GM04503 (cell line): ENCODE measurements at places on chromosomes 11 and 22.

GRCh38 chr11:16157327-16157726 is 199.0 kb downstream of the SOX6 start:
- no peak for DNase-seq

DNA sequence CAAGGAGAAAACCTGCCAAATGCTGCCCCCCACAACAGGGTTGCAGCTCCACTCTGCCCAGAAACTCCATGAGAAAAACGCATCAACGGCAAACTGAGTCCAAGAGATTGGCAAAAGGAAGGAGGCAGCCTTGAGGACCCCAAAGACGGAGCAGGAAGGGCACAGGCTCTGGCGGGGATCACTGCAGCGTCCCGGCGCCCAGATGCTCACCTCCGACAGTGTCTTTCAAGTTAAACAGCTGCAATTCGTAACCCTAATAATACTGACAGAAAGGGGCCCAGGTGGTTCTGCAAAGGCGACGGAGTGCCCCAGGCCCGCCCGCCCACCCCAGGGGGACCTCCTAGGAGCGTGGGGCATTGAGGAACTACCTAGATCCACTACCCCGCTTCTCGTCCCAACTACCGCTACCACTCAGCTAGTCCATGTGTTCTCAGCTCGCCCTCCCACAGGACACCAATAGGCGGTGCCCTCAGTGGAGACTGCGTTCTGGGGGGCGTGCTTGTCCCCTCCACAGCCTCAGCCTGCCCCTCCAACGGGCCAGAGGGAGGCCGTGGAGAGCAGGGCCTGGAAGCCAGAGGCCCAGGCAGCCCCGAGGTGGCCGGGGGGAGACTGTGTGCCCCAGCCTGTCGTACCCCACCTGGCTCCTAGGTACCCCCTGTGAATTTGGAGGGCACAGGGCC is 127.4 kb downstream of the PHF21B start:
- no peak for DNase-seq

GRCh38 chr11:57196596-57196995 is 14.8 kb downstream of the LRRC55 start:
- DNase-seq, result no peak

DNA sequence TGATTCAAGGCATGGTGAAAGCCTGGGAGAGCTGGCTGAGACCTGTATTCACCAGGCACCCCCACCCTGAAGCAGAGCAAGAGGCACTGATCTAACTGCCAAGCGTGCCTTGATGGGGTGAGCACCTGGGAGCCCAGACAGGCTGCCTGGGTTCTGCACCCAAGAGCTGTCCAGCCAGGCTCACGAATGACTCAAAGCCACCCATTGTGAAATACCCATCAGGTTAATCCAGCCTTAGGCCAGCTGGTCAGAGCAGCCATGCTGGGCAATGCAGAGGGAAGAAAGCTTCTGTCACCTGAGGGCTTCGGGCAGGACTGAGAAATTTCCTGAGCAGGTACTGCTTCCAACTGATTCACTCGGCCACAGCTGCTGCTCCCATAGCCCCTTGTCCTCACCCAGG is 22.1 kb downstream of the THOC5 start:
- no peak for DNase-seq

DNA sequence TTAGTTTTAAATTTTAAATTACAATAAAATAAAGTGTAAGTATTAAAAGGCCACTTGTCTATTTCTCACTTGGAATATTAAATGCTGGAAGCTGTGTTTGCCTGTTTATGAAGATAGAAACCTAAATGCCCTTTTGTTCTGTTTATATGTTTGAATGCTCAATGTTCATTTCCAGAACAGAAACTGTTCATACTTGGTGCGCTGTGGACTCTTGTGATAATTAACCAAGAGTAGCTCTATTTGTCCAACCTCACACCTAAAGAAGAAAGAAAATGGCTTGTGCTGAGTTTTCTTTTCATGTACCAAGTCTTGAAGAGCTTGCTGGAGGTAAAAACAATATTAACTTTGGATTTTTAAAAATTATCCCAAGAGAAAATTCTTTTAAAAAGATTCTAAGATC is 5.7 kb downstream of the C11orf54 start:
- DNase-seq, result no peak

GRCh38 chr11:94533696-94534630 is 9.8 kb upstream of the FUT4 start:
- no peak for DNase-seq
